ENCODE measurements at places on chromosomes 13 and 19.

GRCh38 chr19:47781590-47782262, 3.2 kb downstream of the SELENOW start:
- no peak for DNase-seq

- DNase-seq = no peak
Measured at GRCh38 chr13:66139250-66139649, 1090.9 kb downstream of the PCDH9 start.

DNA sequence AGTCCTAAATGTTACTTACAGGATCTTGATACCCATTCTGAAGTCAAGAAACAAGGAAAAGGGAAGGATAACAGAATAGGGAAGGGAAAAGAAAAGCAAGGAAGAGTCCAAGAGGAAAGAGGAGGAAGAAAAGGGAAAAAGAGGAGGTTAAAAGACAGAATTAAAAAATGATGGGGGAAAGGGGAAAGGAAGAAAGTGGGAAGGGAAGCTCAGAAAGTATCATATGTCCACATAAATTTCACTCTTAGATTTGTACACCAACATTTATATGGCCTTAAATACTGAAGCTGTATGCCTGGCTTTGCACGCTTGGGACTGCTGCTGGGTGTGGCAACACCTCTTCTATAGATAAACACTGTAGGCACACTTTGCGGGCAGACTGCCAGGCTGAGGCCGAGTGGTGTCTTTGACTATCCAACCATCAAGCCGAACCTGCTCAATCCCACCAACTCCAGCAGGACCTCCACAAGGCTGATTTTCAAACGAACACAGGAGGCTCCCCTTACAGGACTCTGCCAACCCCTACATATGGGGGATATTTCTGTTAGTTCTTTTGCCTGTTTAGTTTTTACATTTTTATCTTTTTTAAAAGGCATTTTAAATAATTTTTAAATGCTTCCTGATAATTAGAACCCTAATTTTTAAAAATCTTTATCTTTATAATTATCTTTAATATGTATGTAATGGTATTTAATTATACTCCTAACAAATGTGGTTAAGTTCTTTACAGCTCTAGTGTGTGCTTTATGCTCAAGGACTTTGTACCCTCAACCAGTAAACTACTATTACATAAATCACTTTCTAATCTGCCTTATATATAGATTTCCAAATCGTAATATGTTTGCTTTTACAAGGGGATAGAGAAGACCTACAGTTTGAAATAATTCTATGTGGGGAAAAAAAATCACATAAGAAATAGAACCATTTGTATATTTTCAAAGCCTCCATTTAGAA, 154.2 kb downstream of the DIAPH3 start:
- no peak for DNase-seq

- no peak for DNase-seq
Measured at GRCh38 chr19:6587093-6587820, 3.7 kb downstream of the CD70 start.

DNA sequence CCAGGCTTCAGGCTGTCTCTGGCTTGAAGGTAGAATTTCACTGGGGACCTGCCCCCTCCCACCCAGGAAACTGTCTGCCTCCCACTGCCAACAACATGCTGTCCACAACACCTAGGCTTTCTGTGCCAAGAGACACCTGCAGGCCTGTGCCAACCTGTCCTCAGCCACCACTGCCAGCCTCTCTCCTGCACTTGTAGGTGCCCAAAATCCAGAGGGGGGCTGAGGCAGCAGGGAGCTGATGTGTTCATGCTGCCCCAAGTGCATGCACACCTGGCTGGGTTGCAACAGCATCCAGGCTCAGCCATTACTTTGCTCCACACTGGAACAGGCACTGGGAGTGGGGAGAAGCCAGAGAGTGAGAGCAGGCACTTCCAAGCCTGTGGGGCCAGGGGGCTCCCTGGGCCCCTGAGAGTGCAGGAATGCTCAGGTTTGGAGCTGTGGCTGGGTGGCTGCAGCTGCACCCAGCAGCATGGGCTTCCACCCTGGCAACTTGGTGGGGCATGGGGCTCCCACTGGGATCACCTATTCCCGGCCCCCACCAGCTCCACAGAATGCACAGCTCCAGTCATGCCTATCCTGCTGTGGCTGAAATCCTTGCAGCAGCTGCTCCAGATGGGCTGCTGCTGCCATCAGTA, 218.1 kb upstream of the OBI1 start:
- DNase-seq = no peak

DNA sequence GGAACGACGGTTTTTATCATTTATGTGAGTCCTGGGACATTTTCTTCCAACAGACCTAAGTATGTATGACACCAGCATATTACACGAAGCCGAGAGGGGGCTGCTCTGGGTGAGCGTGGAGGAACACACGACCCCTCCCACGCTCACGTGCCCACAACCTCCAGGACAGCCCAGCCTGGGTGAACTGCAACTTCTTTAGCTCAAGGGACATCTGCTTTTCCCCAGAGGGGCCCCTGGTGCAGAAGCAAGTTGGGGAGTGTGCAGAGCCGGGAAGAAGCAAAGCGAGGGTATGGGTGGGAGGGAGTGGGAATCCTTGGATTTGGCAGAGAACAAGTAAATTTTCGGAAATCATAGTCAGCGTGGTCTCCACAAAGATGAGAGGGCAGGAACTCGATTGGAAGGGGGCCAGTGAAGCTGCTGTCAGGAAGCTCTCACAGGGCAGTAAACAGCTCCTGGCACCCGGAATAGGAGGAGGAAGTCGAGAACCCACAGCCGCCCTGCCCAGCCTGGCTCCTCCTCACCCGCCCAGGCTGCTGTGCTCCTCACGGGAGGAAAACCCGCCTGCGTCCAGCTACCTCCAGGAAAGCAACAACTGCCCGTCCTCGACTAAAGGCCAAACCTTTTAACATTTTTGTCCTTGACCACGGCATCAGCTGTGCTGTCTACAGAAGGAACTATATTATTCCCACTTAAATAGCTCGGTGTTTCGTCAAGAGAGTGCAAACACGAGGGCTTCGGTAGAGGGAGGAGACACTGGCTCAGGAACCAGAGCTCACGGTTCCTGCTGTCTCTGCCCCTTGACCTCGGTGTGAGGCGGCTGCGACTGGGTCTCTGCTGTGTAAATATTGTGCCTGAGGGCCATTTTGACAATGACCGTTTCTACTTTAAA, 17.2 kb upstream of the CFAP97D2 start:
- DNase-seq = no peak
